ENCODE measurements at places on chromosomes 2 and 18.

GRCh38 chr2:135318808-135319207, 212.2 kb downstream of the ZRANB3 start:
- DNase-seq = no peak

GRCh38 chr2:42071791-42072190, 24.0 kb downstream of the PKDCC start:
- no peak for DNase-seq

GRCh38 chr2:161983331-161983651, 90.7 kb downstream of the DPP4 start:
- DNase-seq = no peak

GRCh38 chr2:132503701-132504100, 87.1 kb downstream of the GPR39 start:
- no peak for DNase-seq

- peak; percentile 19 for DNase-seq
Measured at GRCh38 chr2:156399224-156399949, 36.8 kb upstream of the GPD2 start.

- no peak for DNase-seq
Measured at GRCh38 chr2:56715683-56716082, 531.9 kb downstream of the CCDC85A start.

GRCh38 chr2:106105151-106105922, 88.8 kb downstream of the UXS1 start:
- DNase-seq = no peak
